Type B pancreatic cell (in vitro differentiated cells): ENCODE measurements at places on chromosomes 3 and 15. TPM values are rescaled to one million over a fixed set of nuclear protein-coding genes. Genes with fewer than 3 reads are reported as not detected.

DNA sequence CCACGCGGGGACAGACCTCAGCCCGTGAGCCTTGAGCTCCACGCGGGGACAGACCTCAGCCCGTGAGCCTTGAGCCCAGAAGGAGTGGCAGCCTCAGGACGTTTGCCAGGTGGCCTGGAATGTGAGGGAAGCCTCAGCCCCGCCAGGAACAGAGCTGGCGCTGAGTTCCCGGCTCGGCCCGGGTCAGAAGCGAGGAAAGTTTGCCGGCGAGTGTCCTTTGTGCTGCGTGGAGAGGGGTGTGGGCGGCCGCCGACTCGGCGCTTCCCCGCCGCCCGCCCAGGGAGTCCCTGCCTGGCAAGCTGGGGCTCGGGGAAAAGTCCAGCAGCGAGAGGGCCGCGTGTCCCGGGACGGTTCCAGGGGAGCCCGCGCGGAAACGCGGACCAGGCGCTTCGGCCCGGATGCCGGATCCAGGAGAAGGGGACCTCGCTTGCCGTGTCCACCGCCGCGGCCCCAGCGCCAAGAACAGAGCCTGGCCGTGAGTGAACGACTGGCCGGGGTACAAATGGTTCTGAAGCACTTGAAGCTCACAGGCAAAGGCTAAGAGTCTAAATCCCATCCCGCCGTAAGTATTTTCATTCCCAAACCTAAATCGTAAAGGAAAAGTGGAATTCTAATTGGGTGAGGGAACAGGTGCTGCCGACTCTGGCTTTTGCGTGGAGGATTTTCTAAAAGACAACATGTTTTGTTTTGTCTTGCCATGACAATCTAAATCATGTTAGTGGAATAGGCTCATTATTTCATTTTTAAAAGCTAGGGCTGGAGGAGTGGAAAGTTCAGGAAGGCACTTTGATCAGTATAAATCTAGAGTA is 1.7 kb downstream of the LRRN1 start:
- H3K4me1 ChIP-seq, result peaks cover 29% of the 10 kb centered on the region
- H3K27me3 ChIP-seq, result peaks cover 22% of the 10 kb centered on the region
- peaks cover 5% of the 10 kb centered on the region for H3K36me3 ChIP-seq
- H3K27ac ChIP-seq, result peak overlapping the region; percentile 84

DNA sequence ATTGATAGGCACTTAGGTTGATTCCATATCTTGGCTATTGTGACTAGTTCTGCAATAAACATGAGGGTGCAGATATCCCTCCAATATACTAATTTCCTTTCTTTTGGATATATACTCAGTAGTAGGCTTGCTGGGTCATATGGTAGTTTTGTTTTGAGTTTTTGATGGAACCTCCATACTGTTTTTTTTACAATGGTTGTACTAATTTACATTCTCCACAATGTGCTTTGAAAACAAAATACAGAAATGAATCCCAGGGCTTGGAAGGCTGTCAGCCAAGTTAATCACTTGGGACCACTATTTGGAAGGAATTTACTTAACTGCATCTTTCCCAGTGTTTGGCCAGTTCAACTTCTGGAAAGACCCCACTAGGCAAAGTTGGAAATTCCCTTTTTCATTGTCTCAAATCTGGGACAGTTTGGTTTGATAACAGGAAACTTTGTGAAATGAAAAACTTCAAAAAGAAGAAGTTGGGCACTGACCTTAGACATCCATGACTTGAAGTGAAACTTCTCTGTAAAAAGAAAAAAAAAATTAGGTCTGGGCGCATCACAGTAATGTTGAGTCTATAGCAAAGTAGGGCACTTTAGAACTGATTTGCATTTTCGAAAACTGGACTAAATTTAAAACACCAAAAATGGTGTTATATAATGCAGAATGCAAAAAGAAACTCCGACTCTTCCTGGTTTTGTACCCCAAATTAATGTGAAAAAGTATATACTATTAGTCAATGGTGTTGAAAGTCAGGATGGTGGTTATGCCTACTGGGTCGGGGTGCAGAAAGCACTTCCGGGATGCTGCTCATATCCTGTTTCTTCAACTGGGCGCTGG is 6.0 kb downstream of the CTSH start:
- DNase-seq, result no peak
- no peak overlapping the region for H3K27ac ChIP-seq
- H3K36me3 ChIP-seq, result peaks cover 3% of the 10 kb centered on the region
- H3K4me1 ChIP-seq, result no peaks in the 10 kb centered on the region
- H3K4me3 ChIP-seq, result no peak overlapping the region
- H3K27me3 ChIP-seq, result peaks cover 9% of the 10 kb centered on the region

- DNase-seq, result no peak
- H3K4me1 ChIP-seq, result no peaks in the 10 kb centered on the region
- H3K27me3 ChIP-seq, result no peaks in the 10 kb centered on the region
- no peak overlapping the region for H3K4me3 ChIP-seq
- H3K27ac ChIP-seq, result no peak overlapping the region
These were observed 64.6 kb downstream of the MYO5A start for GRCh38 chr15:52464040-52464439.

- DNase-seq, result no peak
- H3K36me3 ChIP-seq, result no peaks in the 10 kb centered on the region
- no peaks in the 10 kb centered on the region for H3K4me1 ChIP-seq
- no peak overlapping the region for H3K27ac ChIP-seq
- H3K4me3 ChIP-seq, result no peak overlapping the region
These were observed 302.5 kb downstream of the OCA2 start for GRCh38 chr15:27796405-27797320.

Gene SNTN
- not detected in 2 replicates for total RNA-seq

Gene ANKUB1
- total RNA-seq, result 0.82 TPM in 1 of 2 replicates, not detected in the other

Gene P2RY14
- total RNA-seq, result 0.14 and 0.60 TPM in 2 replicates

- H3K27me3 ChIP-seq, result no peaks in the 10 kb centered on the region
- no peak for DNase-seq
- H3K4me1 ChIP-seq, result no peaks in the 10 kb centered on the region
- H3K36me3 ChIP-seq, result peaks cover 3% of the 10 kb centered on the region
These were observed 246.2 kb upstream of the CHRM5 start for GRCh38 chr15:33722005-33722672.
